Fibroblast of gingiva (primary cell): ENCODE measurements at places on chromosomes 7 and 10.

DNA sequence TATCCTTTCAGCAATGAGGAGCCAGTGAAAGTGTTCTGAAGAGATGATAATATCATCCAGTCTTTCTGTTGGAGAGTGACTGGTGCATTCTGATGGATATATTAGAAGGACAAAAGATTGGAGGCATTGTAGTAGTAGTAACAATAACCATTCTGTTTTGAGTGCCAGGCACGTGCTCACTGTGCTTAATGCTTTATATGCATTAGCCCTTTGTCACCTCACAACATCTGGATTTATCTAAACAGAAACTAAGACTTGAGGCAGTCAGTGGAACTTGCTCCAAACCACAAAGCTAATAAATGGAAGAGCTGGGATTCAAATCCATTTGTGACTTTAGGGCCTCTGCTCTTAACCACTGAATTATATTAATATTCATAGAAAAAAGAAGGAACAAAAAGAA, 84.5 kb upstream of the OIT3 start:
- DNase-seq, result no peak

DNA sequence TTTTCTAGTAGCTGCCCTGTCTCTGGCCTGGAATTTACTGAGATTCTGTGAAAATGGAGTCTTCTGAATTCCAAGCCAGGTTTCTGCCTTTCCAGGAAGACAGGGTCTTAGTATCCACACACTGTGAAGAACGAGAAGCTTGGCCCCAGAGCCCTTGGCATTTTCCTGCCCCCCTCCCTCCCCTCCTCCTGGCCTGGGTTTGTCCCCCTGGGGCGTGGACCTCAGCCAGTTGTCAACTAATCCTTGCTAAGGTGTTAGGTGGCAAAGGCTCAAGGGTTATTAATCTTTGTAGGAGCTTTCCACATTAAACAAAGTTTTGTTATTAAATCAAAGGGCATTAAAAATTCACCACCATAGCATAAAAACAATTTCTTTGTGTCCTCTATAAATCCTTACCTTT, 329.5 kb downstream of the RNLS start:
- DNase-seq, result no peak

GRCh38 chr7:155470686-155471638, 13.0 kb downstream of the EN2 start:
- DNase-seq, result no peak

GRCh38 chr7:45402480-45403218, 171.5 kb upstream of the ADCY1 start:
- peak; percentile 68 for DNase-seq

- no peak for DNase-seq
Observed at GRCh38 chr7:36275735-36276284, 113.9 kb upstream of the ANLN start.

DNA sequence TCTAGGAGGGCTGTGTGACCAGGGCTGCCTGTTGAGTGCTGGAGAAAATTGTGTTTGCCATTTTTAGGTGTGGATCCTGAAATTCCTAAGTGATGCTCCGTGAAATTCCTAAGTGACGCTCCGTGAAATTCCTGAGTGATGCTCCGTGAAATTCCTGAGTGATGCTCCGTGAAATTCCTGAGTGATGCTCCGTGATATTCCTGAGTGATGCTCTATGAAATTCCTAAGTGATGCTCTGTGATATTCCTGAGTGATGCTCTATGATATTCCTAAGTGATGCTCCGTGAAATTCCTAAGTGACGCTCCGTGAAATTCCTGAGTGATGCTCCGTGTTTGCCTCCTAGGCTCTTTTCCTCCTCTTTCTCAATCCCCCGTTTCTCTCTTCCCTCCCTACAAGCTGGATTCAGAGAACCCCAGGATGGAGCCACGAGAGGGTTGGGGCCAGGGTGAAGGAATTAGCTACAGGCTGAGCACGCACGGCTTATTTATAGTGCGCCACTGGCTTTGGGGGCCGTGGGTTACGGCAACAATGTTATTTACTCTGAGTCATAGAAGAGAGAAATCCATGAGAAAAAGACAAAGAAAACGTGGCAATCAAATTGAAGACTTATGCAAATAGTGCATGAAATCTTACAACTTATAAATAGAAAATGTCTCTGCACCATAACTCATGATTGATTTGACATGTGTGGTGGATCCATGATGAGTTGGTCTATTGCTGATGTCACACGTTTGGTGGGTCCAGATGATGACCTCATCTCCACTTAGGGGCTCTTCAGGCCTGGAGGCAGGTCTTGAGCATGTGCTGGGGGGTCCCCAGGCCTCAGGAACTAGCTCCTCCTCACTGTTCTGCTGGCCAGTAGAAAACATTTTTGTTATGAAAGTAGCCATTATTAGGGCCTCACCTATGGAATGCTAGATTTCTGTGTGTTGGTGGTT, 224.6 kb downstream of the WDR37 start:
- no peak for DNase-seq

DNA sequence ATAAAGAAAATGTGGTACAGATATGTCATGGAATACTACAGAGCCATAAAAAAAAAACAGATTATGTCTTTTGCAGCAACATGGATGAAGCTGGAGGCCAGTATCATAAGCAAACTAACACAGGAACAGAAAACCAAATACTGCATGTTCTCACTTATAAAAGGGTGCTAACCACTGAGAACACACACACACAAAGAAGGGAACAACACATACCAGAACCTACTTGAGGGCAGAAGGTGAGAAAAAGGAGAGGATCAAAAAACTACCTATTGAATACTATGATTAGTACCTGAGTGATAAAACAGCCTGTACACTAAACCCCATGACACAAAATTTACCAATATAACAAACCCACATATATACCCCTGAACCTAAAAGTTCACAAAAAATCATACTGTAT, 144.6 kb downstream of the TPK1 start:
- DNase-seq, result no peak

- DNase-seq, result no peak
Observed at GRCh38 chr10:103562383-103562782, 68.9 kb downstream of the NEURL1 start.

GRCh38 chr7:70696201-70696754, 435.7 kb upstream of the GALNT17 start:
- peak; percentile 32 for DNase-seq

- no peak for DNase-seq
Observed at GRCh38 chr7:112982441-112983063, 104.1 kb downstream of the GPR85 start.

- DNase-seq, result peak; percentile 29
Observed at GRCh38 chr7:23093546-23093945, 12.0 kb upstream of the KLHL7 start.

DNA sequence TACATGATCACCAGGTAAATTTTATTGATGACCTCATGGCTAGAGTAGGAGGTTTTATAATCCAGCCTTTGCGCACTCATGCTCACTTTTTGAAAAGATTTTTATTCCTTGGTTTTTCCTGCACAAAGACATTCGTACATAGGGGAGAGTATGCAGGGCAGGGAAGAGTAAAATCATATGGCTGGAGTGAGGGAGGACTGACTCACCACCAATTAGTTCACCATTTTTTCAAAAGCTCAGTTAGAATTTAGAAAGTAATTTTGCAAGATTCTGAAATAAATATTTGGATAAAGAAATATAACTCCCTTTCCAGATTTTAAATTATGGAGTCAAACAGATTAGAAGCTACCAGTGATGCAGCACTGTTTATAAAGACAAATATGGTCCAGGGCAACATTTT, 111.9 kb downstream of the SEMA3D start:
- peak; percentile 9 for DNase-seq

- DNase-seq, result peak; percentile 66
Observed at GRCh38 chr7:151087245-151088018, 1.2 kb downstream of the AGAP3 start.

- no peak for DNase-seq
Observed at GRCh38 chr10:89184638-89185037, 22.5 kb downstream of the CH25H start.
